NCI-H460 (cell line): ENCODE measurements at places on chromosomes 12 and 14. TPM values are rescaled to one million over a fixed set of nuclear protein-coding genes. Genes with fewer than 3 reads are reported as not detected.

The LAG3 gene
- 0.25 TPM in 1 of 2 replicates, not detected in the other for total RNA-seq

The KLRC4 gene
- not detected in 2 replicates for total RNA-seq

The ANKS1B gene
- 0.10 TPM in 1 of 2 replicates, not detected in the other for total RNA-seq

The BBOF1 gene
- total RNA-seq: 1.7 and 2.8 TPM in 2 replicates

The HOXC5 gene
- total RNA-seq: 0.07 and 0.20 TPM in 2 replicates

The VPS33A gene
- total RNA-seq: 17.3 and 23.6 TPM in 2 replicates

The HPD gene
- total RNA-seq: 0.22 and 1.5 TPM in 2 replicates

The REP15 gene
- total RNA-seq: 0.23 and 0.30 TPM in 2 replicates

The IL26 gene
- total RNA-seq: not detected in 2 replicates

The INHBC gene
- total RNA-seq: not detected in 2 replicates

The NID2 gene
- 63.2 and 66.1 TPM in 2 replicates for total RNA-seq

The AQP6 gene
- total RNA-seq: 0.17 and 0.32 TPM in 2 replicates

The NKX2-1 gene
- total RNA-seq: not detected in 2 replicates

The NELL2 gene
- 0.15 and 0.40 TPM in 2 replicates for total RNA-seq

The PKP2 gene
- total RNA-seq: 4.0 and 4.4 TPM in 2 replicates

The HVCN1 gene
- 52.0 and 61.7 TPM in 2 replicates for total RNA-seq

The FAM181A gene
- total RNA-seq: not detected in 2 replicates

The MANSC4 gene
- total RNA-seq: not detected in 2 replicates
